ENCODE measurements at places on chromosomes 16 and 17.

DNA sequence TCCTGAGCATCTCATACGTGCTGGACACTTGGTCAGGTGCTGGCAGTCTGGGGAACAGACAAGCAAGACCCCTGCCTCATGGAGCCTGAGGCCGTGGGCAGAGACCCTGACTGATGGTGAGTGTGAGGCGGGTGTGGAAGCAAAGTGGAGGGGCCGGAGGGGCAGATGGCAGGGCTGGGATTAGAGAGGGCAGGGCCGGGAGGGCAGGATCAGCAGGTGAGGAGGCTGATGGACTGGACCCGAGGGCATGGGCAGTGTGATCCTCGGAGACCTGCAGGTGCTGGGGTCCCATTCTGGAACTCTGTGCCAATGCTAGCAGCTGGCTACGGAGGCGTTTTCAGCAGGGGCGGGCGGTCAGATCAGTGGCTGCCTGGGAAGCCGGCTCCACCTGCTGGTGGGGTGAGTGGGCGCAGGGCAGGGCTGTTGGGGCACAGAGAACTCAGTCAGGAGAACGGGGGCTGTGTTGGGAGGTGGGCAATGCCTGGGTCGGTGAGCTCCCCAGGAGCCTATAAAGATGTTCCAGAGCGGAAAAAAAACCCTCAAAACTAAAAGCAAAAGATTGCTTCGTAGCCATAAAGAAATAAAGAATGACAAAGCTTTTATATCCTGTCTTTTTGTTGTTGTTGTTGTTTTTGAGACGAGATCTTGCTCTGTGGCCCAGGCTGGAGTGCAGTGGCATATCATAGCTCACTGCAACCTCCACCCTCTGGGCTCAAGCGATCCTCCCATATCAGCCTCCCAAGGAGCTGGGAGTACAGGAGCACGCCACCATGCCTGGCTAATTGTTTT lies 8.9 kb upstream of the C16orf74 start:
- no peak for DNase-seq

DNA sequence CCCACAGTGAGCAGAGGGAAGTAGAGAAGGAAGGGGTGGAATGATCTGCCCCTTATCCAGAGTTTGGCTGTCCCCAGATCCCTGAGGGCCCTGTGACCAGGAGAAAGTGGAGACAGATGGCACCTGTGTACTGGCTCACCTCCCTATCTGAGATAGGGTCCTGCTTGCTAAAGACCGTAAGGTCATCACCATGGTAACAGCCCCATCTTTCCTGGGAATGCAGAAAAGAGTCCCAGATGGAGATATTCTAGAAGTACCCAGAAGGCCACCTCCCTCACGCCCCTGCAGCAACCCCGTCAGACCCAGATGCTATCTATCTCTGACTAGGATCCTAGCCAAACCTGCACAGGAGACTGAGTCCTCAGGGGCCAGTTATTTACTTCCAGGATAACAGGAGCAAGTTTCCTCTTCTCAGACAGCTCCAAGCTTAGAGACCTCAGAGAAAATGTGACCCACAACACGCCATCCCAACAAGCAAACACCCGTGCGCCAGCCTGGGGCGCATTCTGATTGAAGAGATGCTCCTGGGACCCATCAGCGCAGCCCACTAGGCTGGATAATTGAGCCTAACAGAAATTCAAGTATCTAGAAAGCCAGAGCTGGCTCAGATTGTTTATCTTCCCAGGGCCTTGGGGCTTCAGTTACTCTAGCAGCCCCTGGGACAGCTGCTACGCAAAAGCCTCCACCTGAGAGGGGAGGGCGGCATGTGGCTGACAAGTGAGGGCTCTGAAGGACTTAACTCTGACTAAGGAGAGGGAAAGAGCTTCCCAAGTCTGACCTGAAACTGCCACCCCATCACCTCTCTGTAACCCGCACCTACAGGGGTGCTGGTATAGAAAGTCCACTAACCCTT lies 1.9 kb downstream of the ORMDL3 start:
- DNase-seq = no peak

GRCh38 chr16:84927621-84928591 lies 83.4 kb downstream of the ZDHHC7 start:
- no peak for DNase-seq

DNA sequence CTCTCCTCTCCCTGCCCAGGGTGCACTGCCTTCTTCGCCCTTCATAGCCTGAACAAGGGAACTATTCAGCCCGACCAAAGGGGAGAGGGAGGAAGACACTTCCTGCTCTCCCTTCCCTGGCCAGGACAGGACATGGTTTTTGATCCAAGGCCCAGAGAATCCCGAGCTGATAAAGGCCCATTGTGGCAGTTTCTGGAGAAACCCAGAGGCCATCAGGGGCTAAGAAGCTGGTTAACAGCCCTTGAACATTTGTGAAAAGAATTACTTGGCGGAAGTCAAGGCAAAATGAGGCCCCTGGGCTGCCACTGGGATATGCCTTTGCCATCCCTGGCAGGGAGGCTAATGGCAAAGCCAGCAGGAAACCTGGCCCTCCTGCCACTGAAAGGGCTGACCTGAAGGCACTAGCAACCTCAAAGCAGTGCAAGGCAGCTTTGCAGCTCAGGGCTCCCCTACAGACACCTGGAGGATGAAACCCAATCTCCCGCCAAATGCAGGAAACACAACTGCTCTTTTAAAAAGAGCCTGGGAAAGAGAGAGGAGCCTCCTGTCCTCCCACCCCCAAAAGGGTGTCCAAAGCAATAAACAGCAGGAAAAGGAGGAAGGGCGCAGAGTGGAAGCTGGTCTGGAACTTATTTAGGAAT lies 12.6 kb downstream of the PHB1 start:
- no peak for DNase-seq

DNA sequence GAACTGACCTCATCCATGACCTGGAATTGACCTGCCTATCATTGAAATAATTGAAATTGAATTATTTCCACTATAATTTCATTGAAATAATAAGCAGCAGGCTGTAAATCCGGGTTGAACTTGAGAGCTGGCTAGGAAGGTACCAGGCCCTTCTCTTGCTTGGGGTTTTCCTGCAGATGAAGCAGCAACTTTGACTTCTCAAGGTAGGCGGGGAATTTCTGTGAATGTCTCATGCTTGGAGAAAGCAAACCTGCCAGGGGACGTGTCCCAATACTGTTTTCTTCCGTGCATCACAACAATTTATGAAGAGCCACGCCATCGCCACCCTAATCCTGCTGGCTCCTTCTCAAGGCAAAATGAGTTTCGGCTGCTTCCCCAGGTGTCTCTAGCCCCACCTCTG lies 97.5 kb upstream of the XYLT1 start:
- no peak for DNase-seq

- no peak for DNase-seq
Measured at GRCh38 chr17:63486317-63487013, 9.6 kb downstream of the ACE start.

DNA sequence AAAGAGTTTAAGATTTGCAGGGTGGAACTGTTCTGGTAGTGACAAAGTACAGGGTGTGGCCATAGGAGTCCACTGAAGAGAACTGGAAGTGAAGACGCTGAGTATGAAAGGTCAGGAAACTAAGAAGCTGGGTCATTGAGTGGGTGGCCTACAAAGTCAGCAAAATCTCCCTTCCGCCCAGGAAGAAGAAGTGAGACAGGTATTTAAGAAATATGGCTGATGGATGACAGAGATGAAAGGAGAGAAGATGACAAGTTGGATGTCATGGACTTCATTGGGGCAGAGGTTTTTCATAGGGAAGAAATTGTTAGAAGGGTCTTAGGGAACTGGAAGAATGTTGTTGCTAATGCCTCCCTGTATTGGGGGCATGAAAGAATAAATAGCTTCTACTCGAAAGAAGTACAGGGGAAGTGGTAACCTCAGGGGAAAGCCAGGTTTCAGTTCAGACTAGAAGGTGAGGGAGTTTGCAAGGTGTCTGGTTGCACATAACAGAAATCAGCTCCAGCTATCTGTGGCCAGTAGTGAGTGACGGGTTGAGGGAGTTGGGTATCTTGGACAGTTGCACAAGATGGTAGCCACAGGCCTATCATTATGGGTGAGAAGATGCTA lies 33.6 kb upstream of the MED13 start:
- DNase-seq = no peak

GRCh38 chr17:74354123-74354522 lies 7.5 kb downstream of the BTBD17 start:
- peak; percentile 28 for DNase-seq

- no peak for DNase-seq
Measured at GRCh38 chr16:52631711-52632110, 84.8 kb upstream of the TOX3 start.

DNA sequence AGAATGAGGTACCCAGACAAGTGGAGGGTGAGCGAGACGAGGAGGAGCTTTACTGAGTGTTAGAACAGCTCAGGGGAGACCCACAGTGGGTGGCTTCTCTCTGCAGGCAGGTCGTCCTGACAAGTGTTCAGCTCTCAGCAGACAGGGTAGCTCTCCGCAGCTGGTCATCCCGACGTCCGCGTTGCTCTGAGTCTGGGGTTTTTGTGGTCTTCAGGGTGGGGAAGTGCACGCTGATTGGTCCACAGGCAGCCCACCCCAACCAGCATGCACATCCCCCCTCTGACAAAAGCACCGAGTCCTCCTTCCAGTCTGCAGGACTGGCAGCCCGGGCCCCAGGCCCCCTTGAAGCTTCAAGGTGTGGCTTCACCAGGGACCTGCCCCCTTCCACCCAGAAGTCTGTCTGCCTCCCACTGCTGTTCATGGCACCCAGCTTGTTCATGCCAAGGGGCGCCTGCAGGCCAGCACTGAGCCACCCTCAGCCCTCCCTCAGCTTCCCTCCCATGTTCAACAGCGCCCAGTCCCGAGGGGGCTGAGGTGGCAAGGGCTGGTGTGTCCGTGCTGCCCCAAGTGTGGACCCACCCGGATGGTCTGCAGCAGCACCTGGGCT lies 19.9 kb upstream of the WDR45B start:
- DNase-seq = no peak

- no peak for DNase-seq
Measured at GRCh38 chr16:47366228-47366627, 94.6 kb downstream of the ITFG1 start.

DNA sequence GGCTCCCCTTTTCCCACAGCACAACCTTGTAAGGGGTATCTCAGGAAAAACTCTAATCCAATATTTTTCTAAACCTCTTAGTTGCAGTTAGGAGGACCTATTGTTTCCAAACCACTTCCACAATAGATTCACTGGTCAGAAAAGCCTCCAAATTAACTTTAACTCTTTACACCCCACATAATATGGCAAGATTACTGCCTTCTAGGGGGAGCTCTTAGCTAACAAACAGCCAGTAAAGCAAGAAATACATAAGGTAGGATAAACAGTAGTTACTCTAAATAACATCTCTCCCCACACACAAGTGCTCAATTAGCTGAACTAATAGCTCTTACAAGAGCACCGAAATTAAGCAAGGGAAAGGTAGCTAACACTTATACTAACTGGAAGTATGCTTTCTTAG lies 192.1 kb upstream of the KIF2B start:
- no peak for DNase-seq

- no peak for DNase-seq
Measured at GRCh38 chr17:16275024-16275423, 58.0 kb downstream of the PIGL start.

- DNase-seq = no peak
Measured at GRCh38 chr17:13643180-13643579, 41.5 kb upstream of the HS3ST3A1 start.

GRCh38 chr16:11006656-11007055 lies 62.3 kb downstream of the CLEC16A start:
- no peak for DNase-seq

DNA sequence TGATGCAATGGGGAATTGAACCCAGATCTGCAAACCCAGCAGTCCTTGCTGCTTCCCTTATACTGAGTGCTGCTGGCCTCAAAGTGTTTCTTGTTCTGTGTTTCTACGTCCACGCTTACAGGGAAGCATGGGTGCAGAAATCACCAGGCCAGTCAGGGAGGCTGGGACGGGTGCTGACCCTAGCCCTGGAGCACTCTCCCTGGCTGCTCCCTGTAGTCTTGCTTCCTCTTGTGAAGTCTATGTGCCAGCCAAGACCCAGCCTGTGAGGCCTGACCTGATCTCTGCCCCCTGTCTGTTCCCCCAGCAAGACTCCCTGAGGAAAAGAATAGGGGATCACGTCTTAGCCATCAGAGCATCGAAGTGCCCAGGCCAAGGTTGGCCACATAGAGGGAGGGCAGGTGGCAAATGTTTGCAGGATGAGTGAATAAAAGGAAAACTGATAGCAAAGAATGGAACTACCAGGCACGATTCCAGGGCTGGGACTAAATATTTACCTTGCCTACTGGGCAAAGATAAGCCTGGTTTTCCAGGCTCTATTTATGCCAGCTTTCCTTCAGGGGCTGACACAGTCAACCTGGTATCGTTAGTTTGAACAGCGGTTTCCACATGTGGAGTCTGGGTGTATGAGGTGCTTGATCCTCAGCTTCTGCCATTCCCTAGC lies 41.2 kb upstream of the RHOT1 start:
- no peak for DNase-seq

DNA sequence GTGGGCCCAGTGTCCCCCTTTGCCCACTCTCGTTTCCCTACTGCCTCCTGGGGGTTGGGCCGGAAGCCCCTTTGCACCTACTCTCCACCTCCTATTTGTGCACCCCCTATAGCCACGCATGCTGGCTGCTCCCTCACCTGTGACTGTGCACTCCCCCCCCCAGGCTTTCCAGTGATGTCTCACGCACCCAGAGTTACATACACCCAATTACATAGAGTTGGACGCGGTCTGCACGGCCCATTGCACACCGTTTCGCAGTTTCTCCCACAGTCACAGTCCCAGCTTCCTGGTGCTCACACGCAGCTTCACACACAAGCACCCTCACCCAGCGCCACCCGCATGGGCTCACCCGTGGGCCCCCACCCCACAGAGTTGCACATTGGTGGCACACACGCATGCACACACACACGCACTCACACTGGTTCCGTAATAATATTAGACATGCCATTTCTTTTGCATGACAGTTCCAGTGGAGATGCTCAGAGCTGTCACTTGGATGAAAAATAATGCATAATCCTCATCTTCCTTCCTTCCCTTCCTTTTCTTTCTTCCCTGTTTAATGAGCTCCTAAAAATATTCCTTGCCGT lies 21.5 kb upstream of the C1QL1 start:
- no peak for DNase-seq

GRCh38 chr17:62781356-62781755 lies 26.8 kb downstream of the MARCHF10 start:
- no peak for DNase-seq

GRCh38 chr17:34760931-34761495 lies 181.6 kb downstream of the TMEM132E start:
- no peak for DNase-seq

GRCh38 chr16:12503191-12503590 lies 300.5 kb downstream of the CPPED1 start:
- no peak for DNase-seq

DNA sequence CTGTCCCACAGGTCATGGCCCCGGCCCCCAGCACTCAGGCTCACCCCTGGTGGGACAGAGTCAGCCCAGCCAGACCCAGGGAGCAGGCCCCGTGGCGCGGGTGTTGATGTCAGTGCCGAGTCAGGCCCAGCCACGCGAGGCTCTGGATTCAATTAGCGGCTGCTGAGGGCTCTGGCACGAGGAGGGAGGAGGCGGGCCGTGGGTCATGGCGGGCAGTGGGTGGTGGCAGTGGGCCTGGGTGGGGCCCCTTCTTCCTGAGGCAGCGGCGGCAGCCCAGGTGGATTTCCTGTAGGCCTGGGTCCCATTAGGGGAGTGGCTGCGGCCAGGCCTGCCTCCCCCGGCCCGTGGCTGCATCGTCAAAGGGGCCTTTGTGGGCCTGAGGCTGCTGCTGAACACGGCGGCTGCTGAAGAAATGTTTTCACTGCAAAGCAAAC lies 12.9 kb downstream of the VASN start:
- peak; percentile 68 for DNase-seq

Measured in SK-N-DZ (cell line).